ENCODE measurements at places on chromosomes 6 and 20.

DNA sequence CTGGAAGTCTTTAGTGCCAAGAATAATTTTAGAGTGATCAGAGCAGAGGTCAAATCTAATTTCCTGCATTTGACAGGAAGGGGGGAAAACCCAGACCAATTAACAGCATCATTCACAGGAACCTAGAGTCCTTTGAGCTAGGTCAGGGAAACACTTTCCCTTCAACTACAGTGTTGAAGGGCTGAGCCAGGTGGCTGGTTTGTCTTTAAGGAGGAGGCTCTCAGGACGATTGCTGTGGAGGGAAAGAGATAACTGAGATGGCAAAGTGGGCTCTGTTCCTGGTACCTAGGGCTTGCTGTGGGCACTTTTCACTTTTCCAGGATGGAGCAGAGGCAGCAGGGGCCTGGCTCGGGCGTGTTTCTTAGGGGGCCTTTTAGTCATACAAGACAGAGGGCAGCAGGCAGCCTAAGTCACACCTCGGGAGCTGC lies 111.9 kb downstream of the SCML4 start:
- no peak for DNase-seq

DNA sequence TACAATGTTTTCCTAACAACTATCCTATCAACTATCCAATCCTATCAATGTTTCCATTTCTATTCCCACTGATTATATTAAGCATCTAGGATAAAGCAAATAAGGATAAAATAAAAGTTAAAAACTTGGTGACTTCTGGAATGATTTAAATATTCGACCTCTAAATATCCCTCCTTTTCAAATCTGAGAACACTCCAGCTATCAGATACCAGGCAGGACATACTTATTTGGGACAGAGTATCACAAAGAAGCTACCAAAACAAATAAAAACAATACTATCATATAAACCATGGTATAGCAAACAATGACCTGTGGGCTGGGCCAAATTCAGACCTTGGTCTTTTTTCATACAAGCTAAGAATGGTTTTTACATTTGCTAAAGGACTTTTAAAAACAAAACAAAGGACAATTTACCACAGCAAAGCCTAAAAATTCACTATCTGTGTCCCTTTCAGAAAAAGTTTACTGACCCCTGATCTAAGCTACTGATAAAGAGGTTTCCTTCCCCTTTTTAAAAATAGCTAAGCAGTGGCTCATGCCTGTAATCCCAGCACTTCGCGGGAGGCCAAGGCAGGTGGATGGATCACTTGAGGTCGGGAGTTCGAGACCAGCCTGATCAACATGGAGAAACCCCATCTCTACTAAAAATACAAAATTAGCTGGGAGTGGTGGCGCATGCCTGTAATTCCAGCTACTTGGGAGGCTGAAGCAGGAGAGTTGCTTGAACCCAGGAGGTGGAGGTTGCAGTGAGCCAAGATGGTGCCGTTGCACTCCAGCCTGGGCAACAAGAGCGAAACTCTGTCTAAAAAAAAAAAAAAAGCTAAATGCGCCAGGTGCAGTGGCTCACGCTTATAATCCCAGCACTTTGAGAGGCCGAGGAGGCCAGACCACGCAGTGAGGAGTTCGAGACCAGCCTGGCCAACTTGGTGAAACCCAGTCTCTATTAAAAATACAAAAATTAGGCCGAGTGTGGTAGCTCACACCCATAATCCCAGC lies 6.0 kb downstream of the NUP153 start:
- no peak for DNase-seq

GRCh38 chr6:146297815-146298214 lies 245.8 kb upstream of the RAB32 start:
- DNase-seq, result no peak

- no peak for DNase-seq
Measured at GRCh38 chr6:53828966-53829697, 34.3 kb downstream of the LRRC1 start.

DNA sequence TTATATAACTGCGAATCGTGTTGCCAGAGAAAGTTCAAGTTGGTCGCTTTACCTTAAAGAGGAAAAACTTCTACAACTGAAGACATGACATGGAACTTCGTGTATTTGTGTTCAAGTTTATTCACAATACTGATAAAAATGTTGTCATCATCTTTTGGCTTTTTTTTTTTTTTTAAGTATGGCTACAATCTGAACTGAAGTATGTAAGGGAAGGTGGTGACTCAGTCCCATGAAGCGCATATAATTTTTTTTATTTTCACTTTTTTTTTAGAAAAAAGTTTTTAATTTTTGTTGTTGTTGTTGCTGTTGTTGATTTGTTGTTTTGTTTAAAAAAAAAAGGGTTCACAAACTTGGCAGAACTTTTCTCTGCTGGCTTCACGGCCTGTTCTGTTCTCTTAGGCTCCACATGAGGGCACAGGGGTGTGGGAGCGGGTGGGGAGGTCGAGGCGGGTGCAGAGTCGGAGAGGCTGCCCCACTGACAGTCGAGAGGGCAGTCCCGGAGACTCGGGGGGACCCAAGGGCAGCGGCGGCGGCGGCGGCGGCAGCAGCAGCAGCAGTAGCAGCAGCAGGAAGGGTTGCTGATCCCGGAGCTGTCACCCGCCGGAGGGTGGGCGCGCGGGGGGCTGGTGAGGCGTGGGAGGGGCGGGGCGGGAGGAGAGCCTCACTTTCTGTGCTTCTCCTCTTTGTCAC lies 17.0 kb downstream of the TFAP2A start:
- no peak for DNase-seq

GRCh38 chr6:154448448-154449096 lies 61.9 kb downstream of the CNKSR3 start:
- no peak for DNase-seq
